Fibroblast of skin of abdomen (primary cell): ENCODE measurements at places on chromosomes 6 and 20.

DNA sequence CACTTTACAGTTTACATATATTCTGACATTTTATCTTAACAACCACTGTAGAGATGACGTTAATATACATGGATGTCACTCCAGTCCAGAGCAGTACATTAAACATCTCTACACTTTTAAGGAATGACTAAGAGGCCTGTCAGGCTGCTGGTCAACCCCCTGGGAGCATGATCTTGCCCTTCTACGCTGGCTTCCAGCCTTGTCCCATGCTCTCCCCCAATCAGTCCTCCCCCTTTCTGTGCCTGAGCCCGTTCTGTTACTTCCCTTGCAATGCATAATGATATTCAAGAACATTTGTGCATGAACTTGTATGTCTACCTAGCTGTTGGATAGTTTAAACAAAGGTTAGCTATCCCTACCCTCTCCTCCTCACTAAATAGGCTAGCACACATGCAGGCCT is 40.5 kb upstream of the PLCB4 start:
- DNase-seq = no peak

DNA sequence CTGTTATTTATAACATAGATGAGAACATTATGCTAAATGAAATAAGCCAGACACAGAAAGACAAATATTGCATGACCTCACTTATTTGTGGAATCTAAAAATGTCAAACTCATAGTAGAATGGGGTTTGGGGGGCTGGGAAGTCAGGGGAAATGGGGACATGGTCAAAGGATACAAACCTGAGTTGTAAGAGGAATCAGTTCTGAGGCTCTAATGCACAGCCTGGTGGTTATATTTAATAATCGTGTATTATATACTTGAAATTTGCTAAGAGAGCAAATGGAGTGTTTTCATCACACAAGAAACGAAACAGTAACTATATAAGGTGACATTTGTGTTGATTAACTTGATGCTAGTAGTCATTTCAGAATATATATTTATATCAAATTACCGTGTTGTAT is 40.8 kb upstream of the GFOD1 start:
- DNase-seq = no peak

DNA sequence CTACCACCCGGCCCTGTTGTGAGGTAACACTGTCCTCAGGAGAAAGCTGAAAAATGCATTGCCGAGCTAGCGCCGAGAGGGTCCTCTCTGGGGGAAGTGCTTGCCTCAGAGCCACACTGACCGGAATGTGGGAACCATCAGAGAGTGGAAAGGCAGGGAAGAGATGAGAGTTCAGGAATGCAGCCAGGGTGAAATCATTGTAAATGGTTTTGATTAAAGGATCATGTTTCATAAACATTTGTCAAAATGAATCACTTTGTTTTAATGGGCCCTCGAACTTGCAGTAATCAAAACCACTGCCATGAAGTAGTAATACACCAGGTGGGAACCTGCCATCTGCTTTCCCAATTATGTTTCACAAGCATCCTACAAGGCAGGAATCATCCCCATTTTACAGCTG is 16.9 kb upstream of the IL17F start:
- peak; percentile 85 for DNase-seq

DNA sequence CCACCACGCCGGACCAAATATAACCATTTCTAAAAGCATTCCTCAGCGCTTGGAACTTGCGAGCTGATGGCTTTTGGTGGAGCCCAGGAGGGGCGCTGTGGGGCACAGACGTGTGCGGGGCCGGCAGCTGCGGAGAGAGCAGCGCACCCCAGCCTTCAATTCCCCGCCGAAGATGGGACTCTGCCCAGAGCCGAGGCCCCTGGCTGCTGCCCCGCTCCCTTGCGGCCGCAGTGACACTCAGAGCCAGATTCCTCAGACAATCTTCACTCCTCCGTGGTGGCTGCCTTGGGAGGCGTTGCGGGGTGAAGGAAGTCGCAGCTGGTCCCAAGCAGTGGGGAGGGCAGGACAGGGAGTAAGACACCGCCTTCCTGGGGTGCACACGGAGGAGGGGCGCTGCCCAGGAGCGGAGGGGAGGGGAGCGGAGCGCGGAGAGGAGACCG is 87.7 kb downstream of the TMEM242 start:
- DNase-seq = peak; percentile 51

DNA sequence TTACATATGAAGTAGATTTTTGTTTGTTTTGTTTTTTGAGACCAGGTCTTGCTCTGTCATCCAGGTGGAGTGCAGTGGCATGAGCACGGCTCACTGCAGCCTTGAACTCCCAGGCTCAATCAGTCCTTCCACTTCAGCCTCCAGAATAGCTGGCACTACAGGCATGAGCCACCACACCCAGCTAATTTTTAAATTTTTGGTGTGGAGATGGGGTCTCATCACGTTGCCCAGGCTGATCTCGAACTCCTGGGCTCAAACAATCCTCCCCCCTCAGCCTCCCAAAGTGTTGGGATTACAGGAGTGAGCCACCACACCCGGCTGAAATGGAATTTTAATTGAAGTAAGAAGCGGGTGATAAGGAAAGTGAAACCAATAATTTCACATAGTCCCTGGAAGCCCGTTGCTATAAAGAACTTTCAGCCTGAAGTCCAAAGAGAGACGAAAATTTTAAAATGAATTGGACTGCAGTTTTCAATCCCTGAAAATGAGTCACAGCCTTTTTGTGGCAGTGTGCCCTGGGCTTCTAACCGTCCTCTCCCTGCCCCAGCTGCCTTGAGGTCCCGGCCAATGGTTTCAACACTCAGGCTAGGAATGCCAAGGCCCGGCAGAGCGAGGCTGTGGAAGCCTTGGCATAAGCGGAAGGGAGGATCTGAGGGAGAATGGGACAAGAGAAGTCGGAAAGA is 757 bp downstream of the RAET1E start:
- DNase-seq = peak; percentile 80

GRCh38 chr20:53055367-53056067 is 83.4 kb downstream of the TSHZ2 start:
- no peak for DNase-seq

- DNase-seq = no peak
These were observed 162.3 kb downstream of the TPBG start for GRCh38 chr6:82525775-82526495.

GRCh38 chr6:11929241-11929835 is 82.8 kb upstream of the HIVEP1 start:
- DNase-seq = peak; percentile 16

GRCh38 chr6:91088976-91089375 is 502.1 kb upstream of the MAP3K7 start:
- no peak for DNase-seq

DNA sequence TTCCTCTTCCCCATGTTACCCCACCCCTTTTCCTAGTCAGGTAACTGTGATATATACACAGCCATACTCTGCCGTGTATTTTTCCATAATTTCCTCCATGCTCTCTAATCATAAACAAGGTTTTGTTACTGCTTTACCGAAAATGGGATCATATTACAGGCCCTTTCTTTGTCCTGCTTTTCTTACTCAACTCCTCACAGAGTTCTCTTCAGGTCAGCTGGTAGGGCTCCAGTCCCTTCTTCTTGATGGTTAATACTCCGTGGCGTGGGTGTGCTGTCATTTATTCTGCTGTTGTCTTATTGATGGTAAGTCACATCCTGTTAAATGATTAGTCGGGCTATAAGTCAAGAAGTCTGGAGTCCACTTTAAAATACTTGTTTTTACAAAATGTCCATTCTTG is 24.9 kb upstream of the PI16 start:
- peak; percentile 54 for DNase-seq

- peak; percentile 67 for DNase-seq
These were observed 32.6 kb upstream of the PHACTR3 start for GRCh38 chr20:59571551-59572314.

GRCh38 chr6:2862712-2863181 is 21.1 kb upstream of the SERPINB1 start:
- DNase-seq = peak; percentile 47
